Stimulated activated CD8-positive, alpha-beta memory T cell treated with anti-CD3 and anti-CD28 coated beads, Interleukin-4, amount 100 ng/mL, for 48 hours (primary cell): ENCODE measurements at places on chromosomes 12 and 14.

DNA sequence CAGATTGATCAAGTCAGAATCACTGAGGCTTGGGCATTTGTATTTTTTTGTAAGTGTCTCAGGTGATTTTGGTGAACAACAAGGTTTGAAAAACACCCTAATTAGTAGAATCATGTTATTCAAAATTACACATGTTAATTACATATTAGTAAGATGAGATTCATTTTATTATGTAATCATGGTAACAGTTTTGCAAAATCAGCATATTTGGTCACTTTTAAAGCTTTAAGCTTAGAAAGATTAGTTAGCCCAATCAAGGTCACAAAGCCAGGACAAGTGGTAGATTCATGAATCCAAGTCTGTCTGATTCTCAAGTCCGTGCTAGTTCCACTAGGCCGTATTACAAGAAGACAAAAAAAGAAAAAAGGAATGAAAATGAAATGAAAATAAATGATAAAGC, 218.4 kb upstream of the FAR2 start:
- DNase-seq = no peak

DNA sequence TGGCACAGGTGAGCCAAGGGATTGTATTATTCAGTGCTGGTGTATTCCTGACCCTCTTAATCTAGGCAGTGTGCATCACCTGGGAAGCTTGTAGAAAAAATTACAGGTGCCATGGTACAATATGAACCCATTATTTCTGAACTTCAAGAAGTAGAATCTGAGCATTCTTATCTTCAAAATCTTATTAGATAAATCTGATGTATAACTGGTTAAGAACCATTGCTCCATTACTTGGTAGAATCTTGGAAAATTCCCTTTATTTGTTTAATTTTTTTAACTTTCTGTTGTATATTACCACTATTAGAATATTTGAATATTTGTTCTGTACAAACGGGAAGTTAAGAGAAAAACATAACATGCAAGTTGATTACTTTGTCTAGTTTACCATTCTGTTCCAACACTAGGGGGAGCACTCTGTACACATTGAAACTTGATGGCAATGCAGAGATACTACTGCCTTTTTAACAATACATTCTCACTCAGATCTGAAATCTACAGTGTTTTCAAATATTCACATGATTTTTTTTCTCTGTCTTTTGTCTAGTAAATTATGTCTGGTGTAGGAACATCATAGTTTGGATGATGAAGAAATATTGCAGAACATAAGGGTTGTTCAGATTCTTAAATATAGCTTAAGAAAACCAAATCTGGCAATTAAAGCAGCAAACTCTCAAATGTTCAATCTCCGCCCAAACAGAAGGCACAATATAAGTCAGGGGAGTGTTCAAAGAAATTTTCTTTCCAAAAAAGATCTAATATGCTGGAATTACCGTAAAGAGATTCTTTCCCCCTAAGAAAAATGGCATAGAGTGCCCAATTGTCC, 196.6 kb downstream of the PCNX1 start:
- no peak for DNase-seq

DNA sequence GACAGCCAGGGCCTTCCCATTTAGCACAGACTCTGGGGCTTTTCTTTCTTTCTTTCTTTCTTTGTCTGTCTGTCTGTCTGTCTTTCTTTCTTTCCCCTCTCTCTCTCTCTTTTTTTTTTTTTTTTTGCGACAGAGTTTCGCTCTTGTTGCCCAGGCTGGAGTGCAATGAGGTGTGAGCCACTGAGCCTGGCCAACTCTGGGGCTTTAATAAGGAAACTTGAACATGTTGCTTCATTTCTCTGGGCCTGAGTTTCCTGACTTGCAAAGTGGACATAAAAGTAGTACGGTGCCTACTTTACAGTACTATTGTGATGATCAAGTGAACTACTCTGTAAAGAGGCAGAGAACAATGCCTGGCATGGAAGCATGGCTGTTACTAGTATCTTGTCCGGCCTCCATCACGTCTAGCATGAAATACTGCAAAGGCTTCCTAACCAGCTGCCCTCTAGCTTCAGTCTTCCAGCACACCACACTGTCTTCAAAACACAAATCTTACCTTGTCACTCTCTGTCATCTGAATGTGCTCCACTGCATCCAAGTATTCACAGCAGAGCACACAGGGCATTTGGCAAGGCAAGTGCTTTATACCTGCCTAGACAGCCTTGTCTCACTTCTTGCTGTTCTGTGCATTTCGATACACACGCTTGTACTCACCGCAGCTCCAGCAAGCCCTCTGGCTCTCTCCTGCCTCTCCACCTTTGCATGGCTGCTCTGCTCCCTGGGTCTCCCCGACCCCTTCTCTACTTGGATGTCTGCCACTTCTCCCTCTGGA, 96.7 kb downstream of the IRF2BPL start:
- no peak for DNase-seq

DNA sequence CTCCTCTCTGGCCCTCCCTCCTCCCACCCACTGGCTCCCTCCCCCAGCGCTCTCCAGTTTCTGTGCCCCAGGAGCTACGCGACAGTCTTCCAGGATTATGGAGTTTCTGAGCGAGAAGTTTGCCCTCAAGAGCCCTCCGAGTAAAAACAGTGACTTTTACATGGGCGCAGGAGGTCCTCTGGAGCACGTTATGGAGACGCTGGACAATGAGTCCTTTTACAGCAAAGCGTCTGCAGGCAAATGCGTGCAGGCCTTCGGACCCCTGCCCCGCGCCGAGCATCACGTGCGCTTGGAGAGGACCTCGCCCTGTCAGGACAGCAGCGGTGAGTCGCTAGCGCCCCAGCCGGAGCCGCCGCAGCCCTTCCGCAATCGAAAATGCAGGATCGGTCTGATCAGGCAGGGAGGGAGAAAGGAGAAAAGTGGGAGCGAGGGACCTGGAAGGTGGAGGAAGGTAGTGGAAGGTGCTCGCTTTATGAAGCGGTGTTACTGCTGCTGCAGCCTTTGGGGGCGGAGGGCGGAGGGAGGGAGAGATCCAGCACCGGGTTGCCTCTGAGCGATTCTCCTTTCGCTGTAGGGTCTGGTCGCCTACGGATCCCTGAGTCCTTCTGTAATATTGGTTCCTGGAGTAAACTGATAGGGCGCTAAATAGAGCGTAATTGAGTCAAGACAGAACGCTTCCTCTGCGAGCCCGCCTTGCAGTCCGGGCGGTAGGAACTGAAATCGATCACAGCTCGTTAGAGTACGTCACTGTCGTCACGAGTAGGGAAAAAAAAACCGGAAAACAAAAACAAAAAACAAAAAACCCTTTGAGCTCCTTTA, at the start of gene ALX1:
Gene ALX1, plus strand, starts transcription at position 56 of the 819 bp plus-strand sequence. Its CDS starts 42 bp downstream, at position 98.
- DNase-seq = no peak

- no peak for DNase-seq
These were observed 31.3 kb downstream of the ERH start for GRCh38 chr14:69366761-69367160.

DNA sequence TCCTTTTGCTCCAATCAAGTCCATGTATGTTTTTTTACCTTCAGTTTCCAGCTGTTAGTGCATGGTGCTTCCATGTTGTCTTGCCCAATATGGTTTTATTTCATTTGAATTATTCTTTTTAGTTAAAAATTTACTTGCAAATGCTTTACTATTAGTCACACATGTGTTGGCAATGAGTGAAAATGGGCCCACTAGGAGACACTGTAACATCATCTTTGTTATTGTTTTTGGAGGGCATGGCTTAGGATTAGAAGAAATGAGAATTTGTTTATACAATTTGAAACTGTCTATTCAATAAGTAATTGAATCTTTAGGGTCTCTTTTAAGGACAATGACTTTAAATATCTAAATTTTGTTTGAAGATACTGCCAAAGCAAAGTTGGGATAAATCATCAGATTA, 133.7 kb downstream of the BRMS1L start:
- DNase-seq = no peak

DNA sequence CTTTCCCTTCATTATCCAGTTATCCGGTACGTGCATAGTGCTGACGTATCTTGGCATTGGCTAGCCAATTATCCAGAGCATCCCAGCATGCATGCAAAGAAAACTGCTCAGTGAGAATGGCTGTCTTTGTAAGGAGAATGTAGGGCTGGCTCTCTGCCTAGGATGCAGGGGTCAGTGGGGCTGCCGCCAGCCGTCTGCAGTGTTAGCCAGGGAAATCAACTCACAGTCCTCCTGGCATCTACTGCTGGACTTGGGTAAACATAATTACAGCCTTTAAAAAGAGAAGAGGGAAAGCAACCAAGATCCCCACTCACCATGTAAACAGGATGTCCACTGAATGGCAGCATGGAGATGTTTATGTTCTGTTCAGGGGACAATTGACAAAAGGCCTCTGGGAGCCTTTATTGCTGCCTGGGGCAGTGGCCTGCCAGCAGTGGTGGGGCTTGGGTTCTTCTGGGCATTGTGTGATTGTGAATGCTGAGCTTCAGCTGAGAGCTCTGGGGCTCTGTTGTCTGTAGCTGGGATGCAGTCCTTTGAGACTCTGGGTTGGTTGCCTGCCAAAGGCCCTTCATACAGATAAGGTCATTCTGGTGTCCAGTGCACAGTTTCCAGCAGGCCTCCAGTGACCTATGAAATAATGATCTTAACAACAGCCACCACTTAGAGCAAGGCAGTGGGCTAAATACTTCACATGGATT, 121.8 kb downstream of the TBC1D30 start:
- DNase-seq = no peak
